ENCODE measurements at places on chromosomes 6 and 20.

GRCh38 chr6:89675949-89676748, 37.6 kb upstream of the LYRM2 start:
- no peak for DNase-seq

DNA sequence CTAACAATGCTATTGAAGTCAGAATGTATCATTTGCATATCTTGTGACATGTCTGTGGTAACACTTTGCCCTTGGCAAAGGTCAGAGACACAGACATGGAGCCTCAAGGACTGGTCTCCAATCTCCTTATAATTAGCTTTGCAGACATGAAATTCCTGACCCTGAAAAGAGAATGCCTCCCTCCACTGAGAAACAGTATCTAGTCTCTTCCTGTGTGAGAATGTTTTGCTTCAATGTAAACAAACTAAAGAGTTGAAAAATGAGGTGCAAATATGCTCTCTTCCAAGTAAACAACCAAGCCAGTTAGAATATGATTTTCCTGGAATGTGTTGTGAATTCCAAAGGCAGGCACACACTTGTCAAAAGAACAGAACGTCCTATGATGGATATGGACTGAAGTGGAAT, 407.1 kb upstream of the MARCKS start:
- DNase-seq, result no peak

DNA sequence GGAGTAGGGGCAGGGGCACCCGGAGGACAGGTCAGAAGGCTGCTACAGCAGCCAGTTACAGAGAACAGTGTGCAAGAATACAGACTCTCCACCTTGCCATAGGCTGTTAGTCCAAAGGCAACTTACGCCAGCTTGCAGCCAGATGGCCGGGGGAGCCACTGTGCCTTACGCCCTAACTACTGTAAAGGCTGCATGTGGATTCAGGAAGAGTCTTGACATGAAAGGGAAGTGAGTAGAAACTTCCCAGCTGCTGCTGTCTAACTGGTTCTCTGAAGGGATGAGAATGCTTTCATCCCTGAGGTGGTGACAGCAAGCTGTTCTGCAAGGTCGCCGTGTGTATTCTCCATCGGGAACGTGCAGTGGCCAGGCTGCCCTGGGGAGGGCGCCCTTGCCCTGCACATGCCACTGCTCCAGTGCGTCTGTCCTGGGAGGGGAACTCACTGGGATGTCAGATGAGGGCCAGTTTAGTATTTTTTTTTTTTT, 46.1 kb downstream of the LYRM4 start:
- no peak for DNase-seq

GRCh38 chr20:62387219-62387913, 463 bp downstream of the RPS21 start:
- DNase-seq, result no peak

GRCh38 chr6:112640891-112641290, 293.8 kb downstream of the RFPL4B start:
- no peak for DNase-seq

GRCh38 chr20:59821788-59822187, 111.6 kb downstream of the SYCP2 start:
- DNase-seq, result no peak

DNA sequence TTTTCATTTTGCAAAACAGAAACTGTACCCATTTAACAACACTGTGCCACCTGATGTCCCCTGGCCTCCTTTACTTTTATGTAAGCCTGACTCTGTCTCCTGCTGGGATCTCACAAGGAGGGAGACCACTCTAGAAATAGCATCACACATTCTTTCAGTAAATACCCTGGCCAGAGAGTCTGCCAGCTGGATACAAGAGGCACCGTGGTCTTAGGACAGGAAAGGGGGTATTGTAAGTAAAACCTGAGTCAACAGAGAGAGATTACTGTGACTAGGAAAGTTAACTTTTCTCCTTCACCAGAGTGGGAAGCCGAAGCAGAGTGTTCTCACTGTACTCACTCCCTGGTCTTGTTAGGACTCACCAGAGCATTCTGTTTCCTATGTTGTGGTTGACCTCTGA, 27.8 kb downstream of the CMTR1 start:
- DNase-seq, result no peak

DNA sequence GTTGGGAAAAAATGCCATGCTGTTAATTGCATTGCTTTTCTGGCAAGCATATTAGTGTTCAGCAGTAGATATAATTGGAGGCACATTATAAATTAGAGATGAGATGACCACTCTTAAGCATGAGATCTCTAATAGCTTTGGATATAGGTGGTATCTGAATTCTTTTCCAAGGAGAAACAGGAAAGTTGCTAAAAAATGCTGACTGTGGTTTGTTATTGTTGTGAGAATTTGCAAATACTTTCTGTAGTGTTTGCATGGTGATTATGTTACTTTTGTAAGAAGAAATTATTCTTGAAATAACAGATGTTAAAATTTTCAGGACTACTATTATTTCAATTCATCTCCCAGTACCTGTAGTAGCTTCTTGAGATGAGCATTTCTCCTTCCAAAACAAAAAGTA, 225.2 kb downstream of the TBC1D7 start:
- no peak for DNase-seq

DNA sequence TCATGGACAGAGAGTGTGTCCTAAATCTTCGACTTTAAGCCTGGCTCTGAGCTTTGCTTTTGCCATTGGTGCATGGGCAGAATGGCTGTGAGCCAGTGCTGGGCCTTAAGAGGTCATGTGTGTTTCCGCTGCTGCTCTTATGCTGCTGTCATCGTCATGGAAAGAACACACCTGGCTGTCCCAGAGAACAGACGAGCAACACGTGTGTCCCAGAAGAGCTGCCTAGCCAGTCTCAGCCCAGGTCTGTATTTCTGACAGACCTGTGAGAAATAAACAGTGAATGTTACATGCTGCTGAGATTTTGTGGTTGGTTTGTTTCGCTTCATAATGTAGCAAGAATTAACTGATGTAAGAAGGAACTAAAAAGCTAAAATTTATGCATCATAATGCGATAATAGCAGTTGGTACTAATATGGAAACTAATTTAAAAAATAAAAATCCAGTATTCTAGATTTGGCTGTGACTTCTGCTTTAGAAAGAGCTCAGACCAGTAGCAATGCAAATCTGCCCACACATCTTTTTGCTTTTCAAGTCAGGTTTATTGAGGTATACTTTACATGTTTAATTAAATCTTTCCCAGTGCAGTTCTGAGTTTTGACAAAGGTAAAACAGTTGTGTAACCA, 11.5 kb upstream of the SCP2D1 start:
- DNase-seq, result no peak
